ENCODE measurements at places on chromosomes 16 and 17. TPM values are rescaled to one million over a fixed set of nuclear protein-coding genes. Genes with fewer than 3 reads are reported as not detected.

- no peak overlapping the region for H3K27ac ChIP-seq
- DNase-seq: no peak
- no peaks in the 10 kb centered on the region for H3K36me3 ChIP-seq
Measured at GRCh38 chr16:49519741-49520140, 146.1 kb downstream of the C16orf78 start.

- no peak overlapping the region for H3K4me3 ChIP-seq
- H3K27me3 ChIP-seq: no peaks in the 10 kb centered on the region
- H3K27ac ChIP-seq: no peak overlapping the region
Measured at GRCh38 chr17:57440522-57441269, 184.4 kb downstream of the MSI2 start.

- H3K4me3 ChIP-seq: peak overlapping the region; percentile 94
- H3K4me1 ChIP-seq: peaks cover 67% of the 10 kb centered on the region
- peaks cover 12% of the 10 kb centered on the region for H3K36me3 ChIP-seq
- DNase-seq: no peak
- H3K27me3 ChIP-seq: no peaks in the 10 kb centered on the region
Measured at GRCh38 chr17:28895794-28896447, 1.6 kb downstream of the FLOT2 start.

DNA sequence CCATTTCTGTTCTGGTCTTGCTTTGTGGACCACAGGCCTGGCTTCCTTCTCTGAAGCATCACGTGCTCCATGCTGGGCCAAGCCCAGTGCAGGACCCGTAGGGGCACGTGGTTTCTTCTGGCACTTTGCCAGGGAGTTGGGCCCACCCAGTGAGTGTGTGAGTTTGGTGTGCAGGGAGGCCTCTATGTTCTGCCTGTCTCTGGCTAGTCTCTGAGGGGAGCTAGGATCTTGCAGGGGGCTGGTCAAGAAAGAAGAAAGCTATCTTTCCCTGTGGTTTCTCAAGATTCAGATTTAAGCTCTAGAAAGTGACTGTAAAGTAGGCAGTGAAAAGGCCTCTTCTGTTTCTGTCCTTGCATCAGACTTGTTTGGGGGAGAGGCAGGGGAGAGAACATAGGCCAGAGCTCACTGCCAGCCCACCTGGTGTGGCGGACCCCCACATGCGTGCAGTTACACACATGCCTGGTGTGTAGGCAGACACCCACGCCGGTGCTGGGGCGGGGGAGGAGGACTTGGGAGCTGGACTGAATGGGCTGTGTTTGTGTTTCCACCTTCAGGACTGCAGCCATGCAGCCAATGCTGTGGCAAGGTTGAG is 11.8 kb downstream of the LASP1 start:
- H3K4me1 ChIP-seq: peaks cover 99% of the 10 kb centered on the region
- peak overlapping the region; percentile 77 for H3K27ac ChIP-seq
- peak; percentile 73 for DNase-seq
- H3K36me3 ChIP-seq: peaks cover 69% of the 10 kb centered on the region
- no peak overlapping the region for H3K4me3 ChIP-seq

DNA sequence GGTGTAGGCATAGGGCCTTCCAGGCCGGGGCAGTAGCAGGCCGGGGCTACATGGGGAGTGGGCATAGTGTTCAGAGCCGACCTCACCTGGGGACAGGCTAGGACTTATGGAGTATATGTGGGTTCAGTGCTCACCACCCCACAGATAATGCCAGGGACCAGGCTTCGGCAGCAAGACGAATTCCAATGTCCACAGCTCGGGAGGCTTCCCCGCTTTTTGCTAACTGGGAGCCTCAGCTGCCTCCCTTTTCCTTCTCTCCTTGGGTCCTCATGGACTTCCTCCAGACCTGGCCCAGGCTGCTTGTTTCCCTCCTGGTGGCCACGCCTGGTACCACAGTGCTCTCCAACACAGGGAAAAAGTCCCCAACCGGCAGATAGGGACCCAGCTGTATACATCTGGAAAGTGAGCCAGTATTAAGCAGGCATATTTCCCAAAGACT is 20.1 kb upstream of the SLC46A1 start:
- H3K4me3 ChIP-seq: no peak overlapping the region
- DNase-seq: no peak
- H3K4me1 ChIP-seq: no peaks in the 10 kb centered on the region
- no peak overlapping the region for H3K27ac ChIP-seq

Gene PDE6G
- 2.0 TPM for total RNA-seq
